NCI-H1694 (cell line): ENCODE measurements at places on chromosomes 1 and 21.

DNA sequence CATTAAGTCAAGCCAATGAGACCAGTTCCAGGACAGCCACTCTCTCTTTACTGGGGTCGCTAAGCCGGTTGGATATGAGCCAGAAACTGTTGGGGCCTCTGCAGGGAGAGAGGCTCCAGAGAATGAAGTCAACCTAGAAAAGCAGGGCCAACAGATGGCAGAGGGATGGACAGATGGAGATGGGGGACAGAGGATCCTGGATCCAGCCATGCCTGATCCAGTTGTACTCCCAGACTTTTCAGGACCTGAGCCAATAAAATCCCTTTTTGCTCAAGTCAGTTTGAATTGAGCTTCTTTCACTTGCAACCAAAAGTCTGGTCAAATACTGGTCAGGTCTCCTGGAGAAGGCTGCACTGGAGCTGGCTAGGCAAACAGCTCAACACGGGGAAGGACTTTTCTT is 2.2 kb downstream of the DHCR24 start:
- no peak for DNase-seq

GRCh38 chr1:243944429-243945160 is 94.6 kb upstream of the AKT3 start:
- DNase-seq, result peak; percentile 99

GRCh38 chr1:10601342-10602070 is 126.8 kb downstream of the PEX14 start:
- DNase-seq, result no peak

GRCh38 chr1:3033790-3034090 is 12.5 kb downstream of the ACTRT2 start:
- no peak for DNase-seq

DNA sequence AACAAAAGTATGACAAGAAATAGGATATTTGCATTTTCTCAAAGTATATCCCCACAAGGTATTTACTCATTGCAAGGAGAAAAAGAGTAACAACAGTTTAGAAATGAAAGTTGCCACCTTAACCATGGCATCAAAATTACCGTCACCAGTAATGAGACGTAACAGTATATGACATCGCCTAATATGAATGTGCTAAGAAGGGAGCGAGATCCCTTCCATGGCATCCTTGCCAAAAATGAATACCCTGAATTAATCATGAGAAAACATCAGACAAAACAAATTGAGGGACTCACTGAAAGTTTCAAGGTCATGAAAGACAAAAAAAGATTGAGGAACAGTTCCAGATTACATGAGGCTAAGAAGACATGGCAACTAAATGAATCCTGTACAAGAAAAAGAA is 78.9 kb upstream of the MROH9 start:
- no peak for DNase-seq

GRCh38 chr1:220957233-220957605 is 78.0 kb downstream of the HLX start:
- DNase-seq, result no peak

GRCh38 chr1:180941518-180942275 is 29.0 kb downstream of the KIAA1614 start:
- DNase-seq, result no peak

- no peak for DNase-seq
Observed at GRCh38 chr1:37071829-37072228, 37.5 kb upstream of the GRIK3 start.

DNA sequence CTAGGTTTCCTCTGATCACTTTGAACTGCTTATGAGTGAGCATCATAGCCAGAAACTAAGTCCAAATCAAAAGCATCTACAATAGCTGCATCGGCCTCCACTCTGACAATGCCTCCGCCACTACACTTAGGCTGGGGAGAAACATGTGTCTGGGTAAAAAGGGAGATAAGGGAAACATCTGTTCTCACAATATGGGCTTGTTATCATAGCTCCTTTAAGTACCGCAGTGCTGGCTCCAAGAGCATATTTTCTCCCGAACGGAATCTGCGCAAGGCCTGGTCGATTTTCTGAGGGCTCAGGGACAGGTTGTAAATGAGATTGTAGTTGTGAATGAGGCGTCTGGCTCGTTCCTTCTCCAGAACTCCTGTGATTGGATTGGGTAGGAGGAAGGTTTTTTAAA is 63.9 kb upstream of the CYP2J2 start:
- peak; percentile 21 for DNase-seq

DNA sequence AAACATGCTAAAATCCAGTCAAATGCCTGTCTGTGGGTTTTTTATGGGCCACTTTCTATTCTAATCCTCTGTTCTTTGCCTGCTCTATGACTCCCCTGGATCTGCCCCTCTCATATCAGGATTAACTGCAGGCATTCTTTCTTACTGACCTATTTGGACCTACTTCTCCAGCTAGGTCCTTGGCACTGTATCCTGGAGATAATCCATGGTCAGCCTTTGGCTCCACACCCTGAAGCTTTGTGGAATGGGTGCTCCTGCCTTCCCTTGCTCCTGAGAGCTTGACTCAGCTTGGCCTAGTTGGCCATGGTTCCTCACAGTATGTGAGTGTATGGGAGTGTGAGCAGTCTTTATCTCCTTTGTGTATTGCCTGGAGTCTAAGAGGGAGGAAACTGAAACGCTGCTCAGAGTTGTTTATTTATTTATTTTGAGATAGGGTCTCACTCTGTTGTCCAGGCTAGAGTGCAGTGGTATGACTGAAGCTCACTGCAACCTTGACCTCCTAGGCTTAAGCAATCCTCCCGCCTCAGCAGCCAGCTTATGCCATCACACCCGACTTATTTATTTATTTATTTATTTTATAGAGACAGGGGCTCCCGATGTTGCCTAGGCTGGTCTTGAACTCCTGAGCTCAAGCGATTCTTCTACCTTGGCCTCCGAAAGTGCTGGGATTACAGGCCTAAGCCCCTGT is 28.7 kb upstream of the CDC14A start:
- DNase-seq, result no peak

- no peak for DNase-seq
Observed at GRCh38 chr1:1355416-1355815, 2.9 kb downstream of the MXRA8 start.

DNA sequence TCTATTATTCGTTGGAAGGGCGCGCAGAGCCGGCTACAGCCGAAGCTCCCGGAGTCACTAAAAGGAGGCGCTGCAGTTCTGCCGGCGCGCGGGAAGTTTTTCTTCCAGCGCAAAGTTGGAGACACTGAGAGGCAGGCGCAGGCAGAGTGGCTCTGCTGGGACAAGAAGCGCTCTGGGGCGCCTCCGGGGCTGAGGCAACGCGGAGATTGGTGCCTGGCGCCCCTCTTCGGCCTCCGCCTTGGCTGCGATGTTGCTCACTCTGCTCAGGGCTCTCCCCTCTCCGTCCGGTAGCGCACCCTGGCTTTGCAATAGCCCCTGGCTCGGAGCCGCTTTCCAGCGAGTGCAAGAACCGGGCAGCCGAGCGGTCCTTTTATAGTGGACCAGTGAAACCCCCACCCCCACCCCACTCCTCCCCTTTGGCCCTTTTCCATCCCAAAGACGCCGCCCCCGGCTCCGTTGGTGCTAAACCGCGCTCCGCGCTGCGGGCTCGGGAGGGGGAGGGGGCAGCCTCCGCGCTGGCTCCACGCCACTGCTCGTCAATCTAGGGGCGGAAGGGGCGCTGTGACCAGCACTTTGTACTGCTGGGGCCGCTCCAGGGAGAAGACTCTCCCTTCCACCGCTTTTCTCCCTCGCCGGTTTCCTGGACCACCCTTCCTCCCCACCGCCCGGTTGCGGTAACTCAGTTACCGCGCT is at the start of gene ADAMTS1:
TSS of gene ADAMTS1 (minus strand) at position 344 of the 693 bp plus-strand sequence. CDS start 455 bp downstream, outside the sequence.
- peak; percentile 58 for DNase-seq

GRCh38 chr1:31909691-31910090 is 28.5 kb downstream of the PTP4A2 start:
- no peak for DNase-seq
